Left ventricle myocardium inferior (tissue), 1 donor: ENCODE measurements at places on chromosomes 13 and 19.
A peak's percentile ranks its signal among the peaks of the same experiment; 100 is the strongest.

GRCh38 chr19:13926715-13927114, 11.5 kb downstream of the PODNL1 start:
- DNase-seq = peak; percentile 29

- no peak for DNase-seq
Observed at GRCh38 chr13:80400164-80400864, 59.4 kb upstream of the SPRY2 start.

GRCh38 chr13:60229708-60230272, 66.1 kb upstream of the DIAPH3 start:
- no peak for DNase-seq

- DNase-seq = no peak
Observed at GRCh38 chr13:101017123-101017872, 342.7 kb upstream of the TMTC4 start.

- DNase-seq = no peak
Observed at GRCh38 chr19:47499371-47499770, 15.4 kb upstream of the KPTN start.

- no peak for DNase-seq
Observed at GRCh38 chr13:85537601-85538000, 261.6 kb downstream of the SLITRK6 start.

DNA sequence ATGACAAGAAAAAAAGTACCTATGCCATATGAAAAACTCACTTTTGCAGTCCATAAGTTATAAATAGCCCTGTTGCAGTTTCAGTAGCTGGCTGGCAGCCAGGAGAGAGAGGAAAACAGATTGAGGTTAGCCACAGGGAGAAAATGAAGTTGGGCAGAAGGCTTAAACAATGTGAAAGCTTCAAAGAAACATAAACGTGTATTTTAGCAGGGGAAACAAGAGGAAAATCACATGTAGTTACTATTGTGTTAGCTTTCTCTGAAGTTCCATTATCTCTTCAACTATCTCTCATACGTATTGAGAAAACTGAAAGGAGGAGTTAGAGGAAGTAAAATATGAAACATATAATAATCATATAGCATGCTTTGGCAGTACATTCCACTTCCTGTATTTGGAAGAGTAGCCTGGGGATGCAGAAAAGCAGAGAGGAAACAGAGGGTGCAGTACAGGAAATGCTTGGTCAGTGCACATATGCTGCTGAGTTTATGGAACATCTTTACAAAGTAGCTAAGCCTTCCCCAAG, 1551.1 kb downstream of the EFNB2 start:
- peak; percentile 49 for DNase-seq

DNA sequence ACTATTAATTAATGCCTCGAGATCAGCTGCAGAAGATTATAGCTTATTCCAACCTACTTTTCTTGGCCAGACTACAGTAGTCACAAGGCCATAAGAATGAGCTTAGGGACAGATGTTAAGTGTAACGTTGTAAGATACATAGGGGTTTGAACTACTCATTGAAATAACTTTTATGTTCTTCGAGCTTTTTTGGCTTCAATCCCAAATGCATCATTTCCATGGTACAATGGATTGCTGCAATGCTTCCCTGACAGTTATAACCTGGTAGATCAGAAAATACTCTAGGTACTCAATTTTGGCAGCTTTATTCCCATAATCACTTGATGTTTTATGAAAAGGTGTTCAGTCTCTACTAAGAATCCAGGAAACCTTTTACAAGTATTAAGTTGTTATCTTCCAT, 2216.7 kb upstream of the PCDH20 start:
- no peak for DNase-seq

GRCh38 chr19:46737298-46737654, 8.6 kb upstream of the FKRP start:
- no peak for DNase-seq

DNA sequence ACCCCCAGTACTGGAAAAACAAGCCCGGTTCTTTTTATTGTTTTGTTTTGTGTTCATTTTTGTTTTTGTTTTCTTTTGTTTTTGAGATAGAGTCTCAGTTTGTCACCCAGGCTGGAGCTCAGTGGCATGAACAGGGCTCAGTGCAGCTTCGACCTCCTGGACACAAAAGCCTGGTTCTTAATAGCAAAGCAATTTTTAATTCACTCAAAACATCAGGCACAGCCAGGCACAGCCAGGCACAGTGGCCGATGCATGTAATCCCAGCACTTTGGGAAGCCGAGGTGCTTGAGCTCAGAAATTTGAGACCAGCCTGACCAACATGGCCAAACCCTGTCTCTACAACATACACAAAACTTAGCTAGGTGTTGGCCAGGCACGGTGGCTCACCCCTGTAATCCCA, 30.7 kb downstream of the INSR start:
- no peak for DNase-seq

- no peak for DNase-seq
Observed at GRCh38 chr13:35349673-35350278, 126.7 kb downstream of the MAB21L1 start.

DNA sequence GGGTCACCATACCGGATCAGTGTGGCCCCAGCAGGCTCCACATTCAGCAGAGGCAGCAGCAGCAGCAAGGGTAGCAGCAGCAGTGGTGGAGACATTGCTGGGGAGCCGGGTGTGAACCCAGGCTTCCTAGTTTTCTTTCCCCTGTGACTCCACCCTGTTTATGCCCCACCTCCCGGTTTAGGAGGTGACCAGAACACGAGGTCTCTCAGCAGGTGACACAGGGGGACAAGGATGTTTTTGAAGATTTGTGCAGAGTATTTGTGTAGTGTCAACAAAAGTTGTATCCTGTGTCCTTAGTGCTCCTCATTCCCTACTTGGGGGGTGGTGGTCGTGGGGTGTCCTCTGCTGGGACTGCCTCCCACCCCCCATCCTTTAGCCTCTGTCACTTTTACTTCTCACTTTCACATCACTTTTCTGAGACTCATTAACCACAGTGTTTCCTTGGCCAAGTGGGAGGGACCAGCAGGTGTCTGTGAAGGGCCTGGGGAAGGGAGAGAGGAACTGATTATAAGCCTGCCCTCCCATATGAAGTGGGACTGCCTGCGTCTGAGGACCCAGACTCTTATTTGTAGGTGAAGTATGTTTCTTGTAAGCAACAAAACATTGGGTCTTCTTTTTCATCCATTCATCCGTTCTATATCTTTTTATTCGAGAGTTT, 15.6 kb upstream of the KCNC3 start:
- DNase-seq = peak; percentile 2

DNA sequence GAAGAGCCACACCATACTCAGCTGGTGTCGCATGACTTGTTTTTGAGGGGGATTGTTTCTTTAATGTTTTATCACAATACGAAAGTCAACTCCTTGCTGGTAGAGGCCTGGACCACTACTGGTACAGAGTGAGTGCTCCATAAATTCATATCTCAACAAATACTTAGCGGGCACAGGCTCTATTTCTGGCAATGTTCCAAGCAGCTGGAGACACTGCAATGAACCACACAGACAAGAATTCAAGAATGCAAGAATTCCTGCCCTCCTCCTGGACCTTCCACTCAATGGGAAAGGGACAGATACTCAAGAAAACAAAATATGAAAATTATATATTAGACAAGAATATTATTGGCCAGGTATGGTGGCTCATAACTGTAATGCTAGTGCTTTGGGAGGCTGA, 5.1 kb upstream of the FXYD5 start:
- DNase-seq = no peak

DNA sequence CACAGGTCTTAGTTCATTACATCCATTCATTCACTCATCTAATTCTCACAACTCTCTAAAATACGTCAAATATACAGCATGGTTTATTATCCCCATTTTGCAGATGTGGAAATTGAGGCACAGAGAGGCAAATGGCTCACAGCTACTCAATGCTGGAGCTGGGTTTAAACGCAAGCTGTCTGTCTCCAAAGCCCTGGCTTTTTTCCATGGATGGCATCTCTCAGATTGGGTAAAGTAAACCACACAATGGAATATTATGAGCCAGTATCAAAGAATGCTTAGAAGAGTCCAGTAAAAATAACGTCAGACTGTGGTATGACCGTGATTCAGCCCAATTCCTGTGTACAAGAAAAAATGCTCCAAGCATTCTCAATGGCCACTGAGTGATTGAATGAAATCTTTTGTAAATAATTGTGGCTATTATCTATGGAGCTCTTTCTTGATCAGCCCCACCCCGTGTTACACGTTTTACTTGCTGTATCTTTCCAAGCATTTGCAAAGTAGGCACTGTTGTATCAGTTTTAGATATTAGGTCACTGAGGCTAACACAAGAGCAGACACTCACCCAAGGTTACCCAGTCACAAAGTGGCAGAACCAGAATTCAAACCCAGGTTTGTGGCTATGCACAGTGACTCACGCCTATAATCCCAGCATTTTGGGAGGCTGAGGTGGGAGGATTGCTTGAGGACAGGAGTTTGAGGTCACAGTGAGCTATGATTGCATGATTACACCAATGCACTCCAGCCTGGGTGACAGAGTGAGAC, 5.5 kb upstream of the ACP7 start:
- no peak for DNase-seq

- no peak for DNase-seq
Observed at GRCh38 chr13:38473305-38473704, 123.7 kb downstream of the UFM1 start.

GRCh38 chr13:49400755-49401659, 42.9 kb downstream of the CAB39L start:
- DNase-seq = no peak

DNA sequence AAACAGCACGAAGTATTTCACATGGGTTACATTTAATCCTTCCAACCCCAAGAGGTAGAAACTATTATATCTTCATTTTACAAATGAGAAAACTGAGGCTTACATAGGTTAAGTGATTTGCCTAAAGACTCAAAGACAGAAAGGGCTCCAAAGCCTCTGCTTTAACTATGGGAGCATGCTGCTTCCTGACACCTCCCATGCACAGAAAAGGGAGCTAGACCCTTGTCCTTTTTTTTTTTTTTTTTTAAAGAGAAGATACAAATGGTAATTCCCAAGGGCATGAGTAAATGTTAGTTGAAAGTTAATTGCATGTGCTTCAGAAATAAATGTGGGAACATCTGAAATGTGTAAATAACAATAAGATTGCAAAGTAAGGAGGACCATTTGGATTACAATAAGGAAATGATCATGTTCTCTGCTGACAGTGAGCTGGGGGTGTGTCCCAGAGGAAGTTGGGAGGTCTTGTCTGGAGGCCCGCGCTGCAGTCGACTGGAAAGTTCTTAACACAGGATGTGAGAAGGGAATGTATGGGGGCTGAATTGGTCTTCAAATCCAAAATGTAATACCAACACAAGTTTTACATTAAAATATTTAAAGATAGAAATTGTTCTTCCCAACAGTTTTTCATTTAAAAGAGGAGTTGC, 500.3 kb downstream of the KLF12 start:
- DNase-seq = no peak

DNA sequence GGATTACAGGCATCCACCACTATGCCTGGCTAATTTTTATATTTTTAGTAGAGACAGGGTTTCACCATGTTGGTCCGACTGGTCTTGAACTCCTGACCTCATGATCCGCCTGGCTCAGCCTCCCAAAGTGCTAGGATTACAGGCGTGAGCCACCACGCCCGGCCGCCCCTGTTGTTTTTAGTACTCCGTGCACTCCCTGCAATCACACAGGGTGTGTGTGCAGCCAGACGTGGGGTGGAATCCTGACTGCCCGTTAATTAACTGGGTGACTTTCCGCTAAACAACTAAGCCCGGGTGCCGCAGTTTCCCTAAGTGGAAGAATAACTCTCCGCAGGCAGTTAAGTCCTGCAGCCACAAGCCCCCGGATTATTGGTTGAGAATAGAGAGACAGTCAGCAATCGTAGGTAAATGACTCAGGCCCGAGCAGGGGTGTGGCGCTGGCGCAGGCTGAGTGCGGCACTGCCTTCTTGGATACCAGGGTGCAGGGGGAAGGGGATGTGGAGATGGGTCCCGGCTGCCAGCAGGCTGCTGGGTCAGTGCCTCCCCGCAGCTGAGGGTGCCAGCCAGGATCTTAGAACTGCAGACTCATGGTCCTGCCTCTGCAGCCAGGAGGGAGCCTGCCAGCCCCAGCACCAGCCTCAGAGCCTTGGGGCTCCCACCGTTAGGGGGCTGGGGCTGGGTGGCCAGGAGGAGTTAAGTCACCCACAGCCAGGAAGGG, 6.1 kb upstream of the FXYD3 start:
- no peak for DNase-seq

GRCh38 chr13:43924549-43925245, 45.0 kb downstream of the LACC1 start:
- no peak for DNase-seq

GRCh38 chr13:108176685-108177274, 38.6 kb downstream of the LIG4 start:
- no peak for DNase-seq

DNA sequence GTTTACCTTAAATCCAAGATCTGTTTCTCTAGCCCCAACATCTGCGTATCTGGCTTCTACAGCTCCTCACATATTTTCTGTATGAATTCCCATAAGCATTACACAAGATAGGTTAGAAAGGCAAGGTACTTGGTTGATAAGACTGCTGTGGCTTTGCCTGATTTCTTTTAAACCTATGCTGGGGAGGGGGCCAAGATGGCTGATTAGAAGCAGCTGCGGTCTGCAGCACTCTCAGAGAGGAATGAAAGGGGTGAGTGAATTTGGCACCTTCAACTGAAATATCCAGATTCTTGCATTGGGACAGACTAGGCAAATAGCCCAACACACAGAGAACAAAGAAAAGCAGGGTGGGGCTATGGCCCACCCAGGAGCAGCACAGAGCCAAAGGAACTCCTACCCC, 12.2 kb upstream of the DLEU7 start:
- no peak for DNase-seq

GRCh38 chr13:109605846-109606245, 180.5 kb downstream of the IRS2 start:
- no peak for DNase-seq

- no peak for DNase-seq
Observed at GRCh38 chr13:77370888-77371287, 44.0 kb upstream of the MYCBP2 start.

DNA sequence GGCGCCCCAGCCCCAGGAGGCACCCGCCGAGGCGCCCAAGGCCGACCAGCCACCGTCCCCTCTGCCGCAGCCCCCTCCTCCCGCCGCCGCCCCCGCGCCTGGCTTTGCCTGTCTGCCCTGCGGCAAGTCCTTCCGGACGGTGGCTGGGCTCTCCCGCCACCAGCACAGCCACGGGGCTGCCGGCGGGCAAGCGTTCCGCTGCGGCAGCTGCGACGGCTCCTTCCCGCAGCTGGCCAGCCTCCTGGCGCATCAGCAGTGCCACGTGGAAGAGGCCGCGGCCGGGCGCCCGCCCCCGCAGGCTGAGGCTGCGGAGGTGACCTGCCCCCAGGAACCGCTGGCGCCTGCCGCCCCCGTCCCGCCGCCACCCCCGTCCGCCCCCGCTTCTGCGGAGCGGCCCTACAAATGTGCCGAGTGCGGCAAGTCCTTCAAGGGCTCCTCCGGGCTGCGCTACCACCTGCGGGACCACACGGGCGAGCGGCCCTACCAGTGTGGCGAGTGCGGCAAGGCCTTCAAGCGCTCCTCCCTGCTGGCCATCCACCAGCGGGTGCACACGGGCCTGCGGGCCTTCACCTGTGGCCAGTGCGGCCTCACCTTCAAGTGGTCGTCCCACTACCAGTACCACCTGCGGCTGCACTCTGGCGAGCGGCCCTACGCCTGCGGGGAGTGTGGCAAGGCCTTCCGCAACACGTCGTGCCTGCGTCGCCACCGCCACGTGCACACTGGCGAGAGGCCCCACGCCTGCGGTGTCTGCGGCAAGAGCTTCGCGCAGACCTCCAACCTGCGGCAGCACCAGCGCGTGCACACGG, 2.6 kb upstream of the NAT14 start:
- no peak for DNase-seq

- no peak for DNase-seq
Observed at GRCh38 chr19:56245121-56245740, 27.3 kb upstream of the EDDM13 start.

- no peak for DNase-seq
Observed at GRCh38 chr13:35646056-35646774, 169.7 kb upstream of the MAB21L1 start.

- DNase-seq = no peak
Observed at GRCh38 chr19:50512112-50512998, 1.4 kb downstream of the ASPDH start.
